ENCODE measurements at places on chromosomes 7 and 10.

DNA sequence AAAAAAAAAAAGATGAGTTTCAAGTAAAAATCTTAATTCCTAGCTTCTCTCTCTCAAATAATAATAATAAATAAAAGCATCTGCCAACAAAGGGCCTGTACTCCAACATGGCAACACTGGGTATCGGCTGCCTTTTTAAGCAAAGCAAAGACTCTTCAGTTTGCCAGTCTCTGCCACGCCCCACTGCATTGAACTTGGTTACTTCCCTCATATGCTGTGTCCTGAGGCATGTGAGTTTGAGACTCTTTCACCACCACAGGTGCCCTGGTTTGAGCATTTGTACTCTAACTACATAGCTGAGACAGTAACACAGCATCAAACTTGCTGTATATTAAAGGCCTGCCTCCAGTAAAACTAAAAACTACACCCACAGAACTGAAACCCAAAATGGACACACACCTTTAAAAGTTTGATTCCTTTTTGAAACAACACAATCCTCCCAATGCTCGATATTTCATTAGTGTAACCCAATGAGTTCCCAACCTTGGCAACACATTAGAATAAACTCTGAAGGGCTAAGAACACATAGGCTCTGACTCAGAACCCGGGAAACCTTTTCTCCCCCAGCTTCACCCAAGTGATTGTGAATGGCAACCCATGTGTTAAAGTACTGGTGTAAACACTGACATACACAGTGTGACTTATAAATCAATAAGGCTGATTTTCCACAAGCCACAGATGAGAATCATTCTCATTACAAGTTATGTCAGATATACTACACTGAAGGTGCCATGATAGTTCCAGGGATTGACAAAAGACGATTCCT lies 12.0 kb downstream of the JAZF1 start:
- DNase-seq, result no peak

DNA sequence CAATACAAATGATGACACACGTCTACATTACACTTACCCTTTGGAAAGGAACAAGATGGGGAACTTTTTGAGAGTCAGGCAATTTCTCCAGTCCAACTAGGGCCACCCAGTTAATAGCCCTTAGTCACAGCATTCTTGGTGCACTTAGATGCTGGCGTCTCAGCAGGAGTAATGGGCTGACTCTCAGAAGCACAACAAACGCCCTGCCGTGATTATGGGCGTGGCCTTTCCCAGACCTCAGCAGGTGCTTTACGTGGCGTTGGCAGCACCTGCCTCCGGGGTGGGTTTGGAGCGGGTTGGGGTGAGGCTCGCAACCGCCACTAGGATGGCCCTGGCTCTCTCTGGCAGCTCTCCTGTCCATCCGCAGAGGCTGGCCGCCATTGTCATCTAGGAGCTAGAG lies 147.6 kb upstream of the SHH start:
- no peak for DNase-seq

DNA sequence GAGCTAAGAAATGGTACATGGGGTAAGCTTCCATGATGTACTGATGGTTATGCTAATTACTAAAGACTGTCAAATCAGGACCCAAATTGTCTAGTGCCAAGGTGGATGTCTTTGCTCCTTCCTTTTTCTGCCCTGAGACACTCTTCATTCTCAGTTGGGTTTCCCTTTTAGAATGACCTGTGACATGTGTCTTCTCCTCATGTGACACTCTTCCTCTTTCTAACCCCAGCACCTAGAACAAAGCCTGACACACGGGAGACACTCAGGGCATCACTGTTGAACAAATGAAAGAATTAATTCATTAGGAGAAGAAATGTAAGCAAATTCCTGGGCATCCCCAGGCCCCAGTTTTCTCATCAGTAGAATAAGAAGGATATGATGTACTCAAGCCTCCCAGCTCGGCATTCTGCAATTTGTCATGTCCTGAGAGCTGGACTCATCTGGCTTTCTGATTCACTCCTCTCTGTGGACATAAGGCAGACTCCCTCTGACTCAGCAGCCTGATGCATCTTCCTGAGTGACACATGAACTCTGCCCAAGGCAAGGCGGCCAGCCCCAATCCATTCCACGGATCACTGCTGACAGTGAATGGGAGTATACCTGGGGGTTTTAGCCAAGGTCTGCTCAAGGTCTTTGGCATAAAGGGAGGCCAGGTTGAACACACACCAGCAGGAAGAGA lies 473.8 kb downstream of the KCNMA1 start:
- DNase-seq, result no peak

- no peak for DNase-seq
Measured at GRCh38 chr7:19560111-19560883, 148.5 kb downstream of the POLR1F start.

- DNase-seq, result no peak
Measured at GRCh38 chr10:19825700-19826099, 9.5 kb downstream of the PLXDC2 start.

GRCh38 chr10:10394933-10395658 lies 622.6 kb upstream of the CELF2 start:
- no peak for DNase-seq
